GM23248 (cell line): ENCODE measurements at places on chromosomes 3 and 15. TPM values are rescaled to one million over a fixed set of nuclear protein-coding genes. Genes with fewer than 3 reads are reported as not detected.

The ARL14 gene
- total RNA-seq: not detected in 2 replicates

The ALAS1 gene
- 21.2 and 33.9 TPM in 2 replicates for total RNA-seq

The CLRN1 gene
- not detected in 2 replicates for total RNA-seq

DNA sequence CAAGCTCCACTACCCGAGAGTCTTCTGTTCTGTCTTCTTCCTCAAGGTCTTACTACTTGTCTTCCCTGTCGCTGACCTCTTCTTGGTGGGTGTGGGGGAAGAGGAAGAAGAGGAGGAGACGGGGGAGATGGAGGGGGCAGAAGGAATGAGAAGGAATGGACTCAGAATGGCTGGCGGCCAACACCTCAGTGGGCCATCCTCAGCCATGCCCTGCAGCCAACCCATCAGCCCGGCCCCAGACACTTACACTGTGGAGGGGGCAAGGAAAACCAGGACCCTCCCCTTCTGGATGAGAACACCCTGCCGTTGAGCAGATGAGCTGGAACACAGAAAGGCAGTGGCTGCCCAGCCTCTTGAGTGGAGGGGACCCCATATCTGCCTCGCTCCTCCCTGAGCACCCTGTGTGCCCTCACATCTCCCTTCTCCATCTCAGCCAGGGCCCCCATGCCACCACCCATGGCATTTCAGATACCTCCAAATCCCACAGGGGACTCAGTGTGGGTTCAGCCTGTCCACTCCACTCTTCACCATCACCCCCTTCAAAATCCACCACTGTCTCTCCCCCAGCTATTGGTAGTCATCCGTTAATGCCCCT is 45.5 kb upstream of the PRR23E start:
- no peak for DNase-seq

GRCh38 chr15:93195109-93195508 is 106.1 kb upstream of the RGMA start:
- DNase-seq: no peak

DNA sequence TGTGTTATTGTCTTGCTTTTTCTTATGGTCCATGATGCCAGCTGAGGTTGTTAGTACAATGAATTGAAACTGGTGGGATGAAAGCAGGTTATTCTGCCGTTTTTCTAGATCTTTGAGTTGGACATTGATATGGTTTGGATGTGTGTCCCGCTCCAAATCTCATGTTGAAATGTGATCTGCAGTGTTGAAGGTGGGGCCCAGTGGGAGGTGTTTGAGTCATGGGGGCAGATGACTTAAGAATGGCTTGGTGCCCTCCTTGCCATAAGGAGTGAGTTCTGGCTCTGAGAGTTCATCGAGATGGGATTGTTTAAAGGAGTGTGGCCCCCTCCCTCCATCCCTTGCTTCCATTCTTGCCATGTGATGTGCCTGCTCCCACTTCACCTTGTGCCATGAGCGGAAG is 80.3 kb upstream of the PIAS1 start:
- no peak for DNase-seq

DNA sequence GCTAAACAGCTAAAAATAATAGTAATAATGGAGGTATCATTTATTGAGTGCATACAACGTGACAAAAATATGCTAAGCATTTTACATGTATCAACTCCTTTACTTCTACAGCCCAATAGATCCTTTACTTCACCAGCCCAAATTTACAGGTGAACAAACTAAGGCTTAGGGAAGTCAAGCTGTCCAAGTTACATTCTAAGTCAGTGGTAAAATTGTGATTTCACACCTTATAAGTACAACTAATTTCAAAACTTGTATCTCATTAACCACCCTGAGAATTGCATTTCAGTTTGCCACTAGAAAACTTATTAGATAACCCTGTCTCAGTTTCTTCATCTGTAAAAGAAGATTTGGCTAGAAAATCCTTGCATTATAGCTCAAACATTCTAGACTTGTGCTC is 10.7 kb downstream of the SLC33A1 start:
- no peak for DNase-seq

The CTXN2 gene
- not detected in 2 replicates for total RNA-seq

The SLC38A3 gene
- total RNA-seq: under 0.01 TPM in 1 of 2 replicates, not detected in the other

- no peak for DNase-seq
Measured at GRCh38 chr15:70586241-70586640, 177.1 kb downstream of the UACA start.

The BNC1 gene
- total RNA-seq: 7.5 and 8.7 TPM in 2 replicates

The ADAMTS7 gene
- 2.4 and 4.8 TPM in 2 replicates for total RNA-seq

The CLDN1 gene
- total RNA-seq: 0.32 and 0.38 TPM in 2 replicates

The POTEB gene
- not detected in 2 replicates for total RNA-seq

DNA sequence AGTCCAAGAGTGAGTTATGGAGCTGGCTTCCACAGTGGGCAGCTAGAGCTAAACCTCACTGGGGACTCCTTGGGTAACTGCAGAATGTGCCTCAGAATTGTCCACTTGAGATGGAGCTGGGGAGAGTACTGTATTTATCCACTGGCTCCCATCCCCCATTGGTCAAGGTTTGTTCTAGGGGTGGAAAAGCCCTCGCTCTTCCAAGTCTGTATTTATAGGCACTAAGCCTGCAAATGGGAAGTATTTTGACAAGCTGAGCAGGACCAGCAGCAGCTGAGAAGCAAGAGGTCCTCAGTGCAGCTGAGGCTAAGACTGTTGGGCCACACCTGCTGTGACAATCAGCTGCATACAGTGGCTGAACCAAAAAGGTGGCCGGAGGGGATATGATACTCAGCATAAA is 5.8 kb downstream of the USP13 start:
- no peak for DNase-seq

GRCh38 chr15:60777558-60777957 is 298.6 kb upstream of the ICE2 start:
- DNase-seq: no peak

- DNase-seq: peak; percentile 66
Measured at GRCh38 chr15:49045751-49046219, 461 bp downstream of the SECISBP2L start.

GRCh38 chr15:51931638-51932037 is 39.9 kb downstream of the LEO1 start:
- DNase-seq: peak; percentile 71

DNA sequence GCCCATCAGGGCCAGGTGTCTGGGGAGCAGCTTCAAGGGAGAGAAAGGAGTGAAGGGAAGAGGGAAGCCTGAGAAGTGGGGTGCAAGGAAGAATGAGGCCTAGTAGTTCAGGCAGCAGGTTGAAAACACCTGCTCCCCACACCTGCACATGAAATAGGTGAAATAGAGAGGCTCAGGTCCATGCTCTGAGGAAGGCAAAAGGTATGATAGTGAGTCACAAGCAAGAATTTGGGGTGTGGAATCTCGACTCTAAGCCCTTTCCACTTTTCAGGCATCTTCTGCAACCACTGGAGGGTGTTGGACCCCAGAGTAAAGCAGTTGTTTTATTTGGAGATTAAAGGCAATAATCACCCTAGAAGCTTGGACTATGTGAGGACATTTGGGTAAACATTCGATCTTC is 157.5 kb downstream of the CTNNB1 start:
- no peak for DNase-seq

DNA sequence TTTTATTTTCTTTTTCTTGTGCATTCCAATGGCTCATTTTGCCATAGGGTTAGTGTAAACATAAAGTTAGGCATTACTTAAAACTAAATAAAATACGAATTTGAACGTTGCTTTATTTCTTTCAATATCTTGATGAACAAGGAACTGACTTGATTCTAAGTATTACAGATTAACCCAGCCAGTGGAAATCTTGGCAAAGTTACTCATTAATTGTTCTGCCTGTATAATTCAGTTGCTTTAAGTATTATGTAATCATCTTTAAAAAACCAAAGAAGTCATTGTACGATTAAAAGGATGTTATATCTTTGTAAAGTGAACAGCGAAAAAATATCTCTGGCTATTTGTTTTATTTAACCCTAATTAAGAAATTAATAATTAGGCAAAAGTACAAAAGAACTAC is 737.9 kb upstream of the BCHE start:
- DNase-seq: no peak

DNA sequence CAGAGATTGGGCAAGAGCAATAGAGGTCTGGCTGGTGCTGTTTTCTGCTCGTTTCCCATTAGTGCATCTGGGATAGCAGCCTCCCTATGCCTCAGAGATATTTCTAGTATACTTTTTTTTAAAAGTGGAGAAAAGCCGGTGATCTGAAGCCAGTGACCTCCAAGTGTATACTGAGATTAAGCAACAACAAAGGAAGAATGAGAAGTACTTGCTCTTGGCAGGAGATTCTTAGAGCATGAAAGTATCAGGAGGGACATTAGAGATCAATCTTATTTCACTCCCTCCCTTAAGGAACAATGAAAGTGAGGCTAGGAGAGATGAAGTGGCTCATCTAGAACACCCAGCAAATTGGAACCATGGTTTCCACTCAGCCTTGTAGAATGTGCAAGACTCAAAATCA is 423.3 kb downstream of the SOX2 start:
- DNase-seq: no peak

The TNIK gene
- total RNA-seq: 1.0 and 2.3 TPM in 2 replicates

GRCh38 chr3:143122608-143123352 is 3.2 kb downstream of the CHST2 start:
- DNase-seq: no peak

DNA sequence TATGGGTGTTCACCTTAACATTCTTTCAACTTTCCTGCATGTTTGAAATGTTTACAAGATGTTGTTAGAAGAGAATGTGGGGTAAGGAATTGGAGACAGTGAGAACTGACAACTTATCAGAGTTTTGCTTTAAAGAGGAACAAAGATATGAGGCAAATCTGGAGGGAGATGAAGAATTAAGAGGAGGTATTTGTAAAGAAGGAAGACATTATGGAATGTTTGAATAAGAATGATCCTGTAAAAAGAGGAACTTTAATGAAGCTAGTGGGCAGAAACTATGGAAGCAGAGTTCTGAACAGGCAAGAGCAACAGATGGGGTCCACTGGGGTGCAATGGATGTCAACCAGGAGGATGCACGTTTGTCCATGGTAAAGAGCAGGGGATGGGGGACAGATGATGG is 27.7 kb downstream of the PLD1 start:
- no peak for DNase-seq

The SOX14 gene
- not detected in 2 replicates for total RNA-seq

GRCh38 chr3:51384055-51384725 is 901 bp upstream of the MANF start:
- peak; percentile 66 for DNase-seq

DNA sequence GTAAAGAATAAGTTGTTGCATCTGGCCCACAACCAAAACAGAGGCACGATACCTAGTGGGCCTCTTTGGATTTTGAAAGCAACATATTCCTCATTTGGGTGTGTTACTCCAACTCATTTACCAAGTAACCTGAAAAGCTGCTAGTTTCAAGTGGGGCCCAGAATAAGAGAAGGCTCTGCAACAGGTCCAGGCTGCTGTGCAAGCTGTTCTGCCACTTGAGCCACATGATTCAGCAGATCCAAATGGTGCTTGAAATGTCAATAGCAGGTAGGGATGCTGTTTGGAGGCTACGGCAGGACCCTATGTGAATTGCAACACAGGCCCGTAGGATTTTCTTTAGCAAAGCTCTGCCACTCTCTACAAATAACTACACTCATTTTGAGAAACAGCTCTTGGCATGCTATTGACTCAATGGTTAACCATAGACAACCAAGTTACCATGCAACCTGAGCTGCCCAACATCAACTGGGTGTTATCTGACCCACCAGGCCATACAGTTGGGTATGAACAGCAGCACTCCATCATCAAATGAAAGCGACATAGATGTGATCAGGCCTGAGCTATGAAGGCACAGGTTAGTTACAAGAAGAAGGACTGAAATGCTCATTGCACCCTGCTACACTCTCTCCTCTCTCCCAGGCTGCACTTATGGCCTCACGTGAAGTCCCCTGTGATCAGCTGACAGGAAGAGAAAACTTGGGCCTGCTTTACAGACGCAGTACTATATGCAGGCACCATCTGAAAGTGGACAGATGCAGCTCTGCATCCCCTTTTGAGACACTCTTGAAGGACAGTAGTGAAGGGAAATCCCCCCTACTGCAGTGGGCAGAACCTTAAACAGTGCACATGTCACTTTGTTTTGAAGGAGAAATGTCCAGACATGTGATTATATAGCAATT is 9.5 kb upstream of the MCF2L2 start:
- DNase-seq: no peak
